ENCODE measurements at places on chromosomes 3 and 15.

DNA sequence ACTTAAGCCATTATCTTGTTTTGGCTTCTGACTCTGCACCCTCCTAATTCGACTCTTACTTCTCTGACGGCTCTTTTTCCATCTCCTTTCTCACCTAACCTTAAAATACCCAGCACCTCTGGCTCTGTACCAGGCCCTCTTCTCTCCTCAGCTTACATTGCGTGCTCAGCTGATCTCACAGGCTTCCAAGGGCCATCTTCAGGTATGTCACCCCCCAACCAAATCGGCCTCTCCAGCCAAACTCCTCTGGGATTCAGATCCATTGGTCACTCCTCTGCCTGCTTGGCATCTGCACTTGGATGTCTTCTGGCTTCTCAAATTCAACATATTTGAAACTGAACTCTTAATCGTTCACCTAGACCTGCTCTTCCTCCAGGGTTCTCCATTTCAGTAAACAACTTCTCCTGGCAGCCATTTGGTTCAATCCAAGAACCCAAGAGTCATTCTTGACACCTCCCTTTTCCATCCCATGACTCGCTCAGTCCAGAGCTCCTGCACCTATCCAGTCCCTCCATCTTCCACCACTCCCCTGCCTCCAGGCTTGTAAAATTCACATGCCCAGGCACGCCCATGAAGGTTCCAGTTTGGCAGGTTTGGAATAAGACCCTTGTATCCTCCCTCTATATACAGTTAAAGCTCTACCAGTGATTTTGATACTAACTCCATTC, 35.2 kb upstream of the SLC41A3 start:
- DNase-seq: no peak

GRCh38 chr3:8519156-8519555, 17.5 kb downstream of the LMCD1 start:
- no peak for DNase-seq

- DNase-seq: no peak
Measured at GRCh38 chr3:195508185-195508584, 34.9 kb downstream of the PPP1R2 start.

- no peak for DNase-seq
Measured at GRCh38 chr3:24401811-24402185, 92.9 kb downstream of the THRB start.

DNA sequence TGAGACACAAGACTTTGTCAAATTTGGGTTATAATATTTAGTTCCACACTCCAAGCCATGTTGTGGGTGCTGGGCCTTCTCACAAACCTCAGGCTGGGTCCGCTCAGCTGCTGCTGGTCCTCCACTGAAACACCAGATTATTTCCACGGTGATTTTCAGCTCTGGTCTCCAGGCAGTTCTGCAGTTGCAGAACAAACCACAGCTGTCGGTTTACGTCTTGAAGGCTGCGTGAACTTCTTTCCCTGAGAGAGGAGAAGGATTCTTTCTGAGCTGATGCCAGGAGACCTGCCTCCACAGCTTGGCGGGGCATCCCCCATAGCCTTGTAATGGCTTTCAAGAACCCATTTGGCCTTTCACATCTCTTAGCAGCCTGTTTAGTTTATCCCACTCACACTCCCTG, 16.2 kb downstream of the GALNT15 start:
- DNase-seq: no peak

DNA sequence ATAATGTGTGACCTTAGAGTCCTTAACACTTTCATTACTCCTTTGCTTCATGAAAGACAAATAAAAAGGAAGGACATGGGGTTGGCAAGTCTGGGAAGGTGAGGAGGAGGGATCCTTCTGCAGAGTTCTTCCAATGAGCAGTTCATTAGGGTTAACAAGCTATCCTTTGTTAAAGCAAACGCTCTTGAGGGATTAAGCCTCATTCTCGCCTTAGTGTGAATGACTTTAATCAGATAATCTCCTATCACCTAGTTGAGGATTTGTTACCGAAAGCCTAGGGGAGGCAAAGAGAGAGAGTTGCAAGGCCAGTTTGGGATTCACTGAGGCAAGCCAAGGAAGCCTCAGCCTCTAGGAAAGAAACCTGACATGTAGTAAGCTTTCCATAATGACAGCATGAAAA, 7.4 kb upstream of the MBNL1 start:
- DNase-seq: no peak

- no peak for DNase-seq
Measured at GRCh38 chr15:39432912-39433348, 147.9 kb upstream of the THBS1 start.

- no peak for DNase-seq
Measured at GRCh38 chr3:140394488-140395133, 283.3 kb upstream of the TRIM42 start.

DNA sequence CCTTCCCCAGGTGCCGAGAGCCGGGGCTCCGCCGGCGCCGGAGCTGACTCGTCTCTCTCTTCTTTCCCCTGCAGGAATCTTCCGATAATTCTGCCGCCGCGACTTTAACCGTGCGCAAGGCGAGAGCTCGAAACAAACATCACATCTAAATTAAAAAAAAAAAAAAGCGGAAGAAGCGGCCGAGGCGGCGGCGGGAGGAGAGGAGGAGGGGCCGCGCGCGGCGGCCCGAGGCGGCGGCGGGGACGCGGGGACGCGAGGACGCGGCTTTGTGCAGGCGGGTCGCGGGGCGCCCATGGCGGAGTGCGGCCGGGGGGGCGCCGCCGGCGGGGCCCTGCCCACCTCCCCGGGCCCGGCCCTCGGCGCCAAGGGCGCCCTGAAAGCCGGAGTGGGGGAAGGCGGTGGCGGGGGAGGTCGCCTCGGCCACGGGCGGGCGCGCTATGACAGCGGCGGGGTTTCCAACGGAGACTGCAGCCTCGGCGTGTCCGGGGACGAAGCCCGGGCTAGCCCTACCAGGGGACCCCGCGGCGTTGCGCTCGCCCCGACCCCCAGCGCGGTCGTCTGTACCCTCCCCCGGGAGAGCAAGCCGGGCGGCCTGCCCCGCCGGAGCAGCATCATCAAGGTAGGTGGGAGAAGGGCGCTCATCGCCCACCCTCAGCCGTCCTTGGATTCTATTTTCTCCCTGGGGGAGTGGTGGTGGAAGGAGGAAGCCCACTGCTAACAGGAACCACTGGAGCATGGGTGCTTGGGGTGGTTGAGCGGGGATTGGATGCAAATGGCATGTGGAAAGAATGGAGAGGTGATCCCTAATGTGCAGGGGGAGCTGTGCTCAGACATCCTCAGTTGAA, at the start of gene PLCL2:
PLCL2 (plus strand) TSS at position 208 of the 845 bp plus-strand sequence; CDS start at position 293, 85 bp downstream.
- peak; percentile 73 for DNase-seq

- no peak for DNase-seq
Measured at GRCh38 chr15:36734366-36734765, 154.9 kb downstream of the CDIN1 start.

DNA sequence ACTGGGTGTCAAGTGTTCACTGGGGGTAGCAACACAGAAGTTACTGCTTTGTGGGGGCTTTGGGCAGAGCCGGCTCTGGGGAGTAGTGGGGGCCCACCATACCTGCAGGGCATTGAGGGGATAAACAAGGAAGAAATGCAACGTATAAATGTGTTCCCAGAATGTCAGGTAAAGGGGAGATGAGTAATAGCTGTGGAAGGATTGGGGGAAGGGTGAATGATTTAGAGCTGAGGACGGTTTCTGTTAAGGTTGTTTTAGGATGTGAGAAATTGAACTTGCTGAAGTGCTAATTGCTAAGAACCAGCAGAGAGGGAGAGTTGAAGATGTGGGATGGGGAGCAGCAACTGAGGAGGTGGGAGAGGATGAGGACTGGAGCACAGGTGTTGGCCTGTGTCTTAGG, 10.7 kb downstream of the SCG5 start:
- DNase-seq: no peak

DNA sequence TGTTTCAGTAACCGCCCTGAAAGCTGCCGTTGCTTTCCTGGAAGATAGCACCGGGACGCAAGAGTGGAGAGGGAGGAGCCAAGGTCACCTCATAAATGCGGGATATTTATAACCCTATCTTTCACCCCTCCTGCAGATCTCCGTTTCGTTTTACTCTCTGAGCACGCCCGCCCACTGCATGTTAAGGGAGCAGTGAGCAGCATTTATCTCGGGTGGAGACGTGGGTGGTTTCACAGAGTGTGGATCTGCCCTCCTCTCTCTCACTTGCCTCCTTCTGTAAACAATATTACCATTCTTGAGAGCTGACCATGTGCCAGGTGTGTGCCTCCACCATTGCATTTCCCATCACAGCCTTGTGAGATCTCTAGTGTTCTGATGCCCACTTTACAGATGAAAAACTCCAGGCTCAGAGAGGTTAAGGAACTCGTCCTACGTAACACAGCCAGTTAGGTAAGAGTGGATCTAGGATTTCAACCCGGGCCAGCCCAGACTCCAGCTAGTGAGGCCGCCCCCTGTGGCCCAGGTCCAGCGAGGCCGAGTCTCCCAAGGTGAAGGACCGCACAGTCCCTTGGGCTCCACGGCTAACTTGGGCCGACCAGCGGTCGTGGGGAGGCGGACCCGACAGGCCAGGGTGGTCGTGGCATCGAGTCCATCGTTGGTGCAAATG, 16.9 kb upstream of the SEMA4B start:
- DNase-seq: peak; percentile 78

GRCh38 chr3:183385698-183386613, 42.5 kb downstream of the MCF2L2 start:
- peak; percentile 62 for DNase-seq

DNA sequence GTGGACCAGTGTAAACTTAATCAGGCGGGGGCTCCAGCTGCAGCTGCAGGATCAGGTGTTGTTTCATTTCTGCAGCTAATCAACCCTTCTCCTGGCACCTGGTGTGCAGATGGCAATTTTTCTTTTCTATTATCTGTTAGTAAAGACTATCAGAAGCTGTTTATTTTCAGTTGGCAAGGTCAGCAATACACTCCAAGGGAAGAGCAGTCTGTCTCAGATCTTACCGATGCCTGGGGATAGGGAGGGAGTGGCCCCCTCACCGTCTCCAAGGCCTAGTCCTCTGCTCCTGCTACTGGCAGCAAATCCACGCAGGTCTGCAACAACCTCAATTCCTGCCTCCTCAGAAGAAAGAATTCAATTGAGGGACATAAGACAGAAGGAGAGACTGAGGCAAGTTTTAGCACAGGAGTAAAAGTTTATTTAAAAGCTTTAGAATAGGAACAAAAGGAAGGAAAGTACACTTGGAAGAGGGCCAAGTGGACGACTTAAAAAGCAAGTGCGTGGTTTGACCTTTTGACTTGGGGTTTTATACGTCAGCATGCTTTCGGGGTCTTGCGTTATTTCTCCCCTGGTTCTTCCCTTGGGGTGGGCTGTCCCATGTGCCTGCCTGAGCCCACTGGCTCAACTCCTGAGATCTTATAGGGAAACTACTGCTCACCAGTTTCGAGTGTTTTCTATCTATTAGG, 9.2 kb downstream of the CCRL2 start:
- DNase-seq: no peak

GRCh38 chr3:126373146-126373613, 16.0 kb upstream of the KLF15 start:
- DNase-seq: no peak

DNA sequence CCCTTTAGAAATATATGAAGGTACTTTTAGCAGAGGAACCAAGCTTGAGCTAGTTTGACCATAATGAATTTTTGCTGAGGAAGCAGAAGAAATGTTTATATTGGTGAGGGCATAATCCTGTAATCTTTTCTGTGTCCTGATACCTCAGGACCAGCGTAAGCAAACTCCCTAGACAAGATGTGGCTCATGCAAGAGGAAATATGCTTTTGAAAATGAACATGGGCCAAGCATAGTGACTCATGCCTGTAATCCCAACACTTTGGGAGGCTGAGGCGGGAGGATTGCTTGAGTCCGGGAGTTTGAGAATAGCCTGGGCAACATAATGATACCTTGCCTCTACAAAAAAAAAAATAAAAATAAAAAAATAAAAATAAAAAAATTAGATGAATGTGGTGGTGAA, 78.5 kb downstream of the PPARG start:
- DNase-seq: no peak

- no peak for DNase-seq
Measured at GRCh38 chr3:51514210-51514609, 14.4 kb upstream of the DCAF1 start.

DNA sequence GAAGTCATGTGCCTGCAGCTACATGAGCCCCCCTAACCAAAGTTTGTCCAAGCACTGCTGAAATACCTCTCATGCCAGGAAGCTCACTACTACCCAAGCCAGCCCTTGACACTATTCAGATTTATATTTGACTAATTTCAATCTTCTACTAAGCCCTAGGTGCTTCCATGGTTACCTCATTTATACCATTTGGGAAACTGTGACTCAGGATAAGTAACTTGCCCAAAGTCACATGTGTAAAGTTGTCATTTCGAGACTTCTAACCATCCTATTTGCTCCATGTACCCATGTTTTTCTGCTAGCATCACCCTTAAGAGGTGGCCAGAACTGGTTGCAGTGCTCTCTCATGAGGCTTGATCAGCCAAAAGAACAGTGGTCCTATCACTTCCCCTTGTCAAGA, 20.7 kb upstream of the TIMP4 start:
- no peak for DNase-seq

GRCh38 chr3:15266510-15267376, 60.7 kb downstream of the CAPN7 start:
- DNase-seq: no peak

GRCh38 chr3:13972679-13973379, 93.0 kb upstream of the WNT7A start:
- no peak for DNase-seq

GRCh38 chr3:189171707-189172106, at the start of gene TPRG1:
Gene TPRG1, plus strand, starts transcription at chr3:189171971. Its CDS starts 35,414 bp downstream, at chr3:189207385.
- no peak for DNase-seq

DNA sequence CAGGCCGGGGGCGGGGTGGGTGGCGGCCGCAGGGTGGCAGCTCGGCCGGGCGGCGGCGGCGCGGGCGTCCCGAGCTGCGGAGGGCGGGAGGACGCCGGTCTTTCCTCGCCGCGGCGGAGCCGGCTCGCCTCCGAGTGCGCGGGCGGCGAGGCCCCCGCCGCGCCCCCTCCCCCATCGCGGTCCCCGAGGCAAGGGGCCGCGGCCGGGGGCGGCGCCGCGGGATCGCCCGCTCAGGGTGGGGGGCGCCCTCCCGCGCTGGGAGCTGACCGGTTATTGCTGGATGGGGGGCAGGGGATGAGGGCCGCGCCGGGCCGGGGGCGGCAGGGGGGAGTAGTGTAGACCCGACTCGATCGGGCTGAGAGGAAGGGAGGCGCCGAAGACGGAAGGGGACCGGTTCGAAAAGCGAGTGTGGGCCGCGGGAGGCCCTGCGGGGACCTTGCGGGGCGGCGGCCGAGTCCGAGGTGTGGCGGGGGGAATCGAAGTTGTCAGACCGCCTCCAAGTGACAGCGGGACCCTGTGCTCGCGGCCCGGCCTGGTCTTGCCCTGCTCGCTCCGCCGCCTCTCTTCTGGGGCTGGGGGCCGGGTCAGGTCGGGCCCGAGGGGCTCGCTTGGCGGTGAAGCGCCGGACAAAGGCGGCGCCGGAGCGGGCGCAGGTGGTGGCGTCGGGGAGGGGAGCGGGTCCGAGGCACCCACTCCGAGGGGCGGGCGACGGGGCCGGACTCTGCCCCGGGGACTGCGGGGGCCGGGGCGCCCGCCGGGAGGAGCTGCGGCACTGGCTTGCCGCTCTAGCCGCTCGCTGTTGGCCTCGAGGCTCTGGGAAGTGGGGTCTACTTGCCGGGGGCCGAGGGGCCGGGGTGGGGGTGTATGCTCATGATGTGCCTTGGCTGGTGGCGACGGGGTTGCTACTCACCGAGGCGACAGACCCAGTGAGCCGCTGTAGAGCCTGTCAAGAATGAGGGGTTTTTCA, 1.1 kb downstream of the BAHD1 start:
- DNase-seq: peak; percentile 59

GRCh38 chr3:33401781-33402180, 38.4 kb downstream of the UBP1 start:
- DNase-seq: no peak
